ENCODE measurements at places on chromosomes 4 and X.

GRCh38 chr4:90190525-90190924 lies 63.3 kb downstream of the CCSER1 start:
- DNase-seq = no peak

- no peak for DNase-seq
These were observed 63.4 kb downstream of the PSAPL1 start for GRCh38 chr4:7371210-7371941.

- DNase-seq = no peak
These were observed 134.6 kb upstream of the NPY2R start for GRCh38 chr4:155073852-155074251.

DNA sequence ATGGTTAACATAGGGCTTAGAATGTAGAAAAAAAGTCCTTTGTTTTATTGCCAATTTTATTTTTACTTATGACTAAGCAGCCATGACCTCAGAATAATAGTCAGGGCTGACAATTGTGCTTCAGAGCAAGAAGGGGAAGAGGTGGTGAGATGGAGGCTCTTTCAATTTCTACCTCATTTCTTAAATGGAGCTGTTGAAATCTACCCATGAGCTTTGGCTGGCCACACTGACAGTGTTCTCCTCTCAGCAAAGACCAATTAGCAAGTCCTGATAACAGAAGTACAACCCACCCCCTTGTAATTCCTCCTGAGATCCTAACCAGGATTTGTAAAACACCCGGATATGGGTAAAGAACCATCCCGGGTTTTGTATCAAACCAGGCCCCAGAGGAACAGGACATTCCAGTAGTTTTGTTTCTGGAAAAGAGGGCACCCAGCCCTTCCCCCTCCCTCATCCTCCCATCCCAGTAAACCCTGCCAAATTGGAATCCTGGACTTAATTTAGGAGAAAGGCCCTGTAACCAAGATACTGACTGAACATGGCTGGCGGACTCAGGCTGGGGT lies at the start of gene HEPH:
Gene HEPH (plus strand): TSS at position 399 of the 563 bp plus-strand sequence. CDS start 6,324 bp downstream, outside the sequence.
- no peak for DNase-seq

DNA sequence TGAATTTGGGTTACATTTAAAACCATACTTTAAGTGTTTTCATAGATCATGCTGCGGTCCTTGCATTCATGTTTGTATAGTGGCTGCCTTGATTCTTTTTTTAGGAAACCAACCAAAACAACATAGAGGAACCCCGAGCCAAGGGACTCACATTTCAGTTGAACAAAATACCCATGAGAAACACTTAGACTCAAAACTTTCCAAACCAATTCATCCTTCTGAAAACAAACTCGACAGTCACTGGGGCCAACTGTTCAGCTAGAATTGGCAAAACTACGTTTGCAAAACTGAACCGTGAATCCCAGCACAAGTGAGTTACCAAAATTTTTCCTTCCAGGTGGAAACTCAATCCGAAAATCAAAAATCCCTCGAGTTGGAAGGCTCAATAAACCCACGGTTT lies 1.4 kb downstream of the ADGRA3 start:
- no peak for DNase-seq

All from T-helper 22 cell (primary cell).